ENCODE measurements at places on chromosomes 11 and 22.

- DNase-seq = no peak
Observed at GRCh38 chr11:71269603-71270511, 17.5 kb upstream of the SHANK2 start.

- DNase-seq = no peak
Observed at GRCh38 chr11:10302744-10303557, 1.9 kb upstream of the ADM start.

DNA sequence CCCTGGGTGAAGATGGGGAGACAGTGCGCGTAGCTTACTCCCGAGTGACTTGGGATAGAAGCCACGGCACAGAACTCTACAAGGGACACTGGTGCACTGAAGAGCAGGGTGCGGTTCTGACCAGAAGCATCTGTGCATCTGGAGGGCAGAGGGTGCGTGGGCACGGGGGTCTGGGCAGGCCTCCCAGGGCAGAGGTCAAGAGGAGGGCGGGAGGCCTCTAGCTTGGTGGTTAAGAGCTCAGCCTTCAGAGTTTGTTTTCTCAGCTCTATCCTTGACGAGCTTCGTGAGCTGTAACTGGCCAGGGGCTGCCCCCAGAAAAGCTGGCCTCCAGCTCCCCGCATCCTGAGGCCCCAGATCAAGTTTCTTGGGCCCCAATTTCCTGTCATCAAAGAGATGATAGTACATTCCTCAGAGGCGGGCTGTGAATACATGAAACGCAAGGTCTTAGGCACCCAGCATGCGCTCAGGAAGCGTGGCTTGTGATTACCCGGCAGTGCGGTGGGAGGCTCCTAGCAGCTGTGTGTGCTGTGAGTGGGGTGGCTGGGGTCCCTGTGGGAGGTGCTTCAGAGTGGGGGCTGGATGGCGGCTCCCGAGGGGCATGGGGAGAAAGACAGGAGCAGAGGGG lies 6.0 kb upstream of the BID start:
- no peak for DNase-seq

DNA sequence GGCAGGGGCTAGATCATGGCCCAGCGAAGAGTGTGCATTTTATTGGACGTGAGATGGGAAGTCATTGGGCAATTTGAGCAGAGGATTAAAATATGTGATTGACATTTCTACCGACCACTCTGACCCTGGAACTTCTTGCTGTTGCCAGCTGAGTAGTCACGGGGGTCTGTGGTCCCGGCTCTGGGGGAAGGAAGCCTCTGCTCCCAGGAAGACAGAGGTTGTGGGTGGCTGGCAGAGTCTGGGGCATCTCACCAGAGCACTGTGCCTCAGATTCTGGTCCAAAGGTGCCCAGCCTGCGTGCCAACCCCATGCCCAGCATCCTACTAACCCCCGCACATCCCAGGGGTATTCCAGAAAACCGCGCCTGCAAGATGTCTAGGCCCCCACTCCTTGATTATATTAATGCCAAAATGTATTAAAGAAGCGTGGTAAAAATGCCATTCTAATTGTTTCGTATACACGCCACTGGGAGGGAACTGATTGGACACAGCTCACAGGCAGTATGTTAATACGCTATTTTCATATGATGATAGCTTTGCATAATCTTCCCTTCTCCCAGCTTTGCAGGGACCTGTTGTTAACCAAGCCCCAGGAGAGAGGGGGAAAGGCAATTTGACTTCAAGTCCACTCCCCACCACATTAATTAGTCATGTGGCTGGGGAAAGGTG lies 25.3 kb upstream of the LMO1 start:
- no peak for DNase-seq

GRCh38 chr11:57444362-57445121 lies 15.8 kb upstream of the RTN4RL2 start:
- DNase-seq = no peak

GRCh38 chr22:39941601-39942000 lies 18.6 kb upstream of the TMA7B start:
- DNase-seq = no peak

DNA sequence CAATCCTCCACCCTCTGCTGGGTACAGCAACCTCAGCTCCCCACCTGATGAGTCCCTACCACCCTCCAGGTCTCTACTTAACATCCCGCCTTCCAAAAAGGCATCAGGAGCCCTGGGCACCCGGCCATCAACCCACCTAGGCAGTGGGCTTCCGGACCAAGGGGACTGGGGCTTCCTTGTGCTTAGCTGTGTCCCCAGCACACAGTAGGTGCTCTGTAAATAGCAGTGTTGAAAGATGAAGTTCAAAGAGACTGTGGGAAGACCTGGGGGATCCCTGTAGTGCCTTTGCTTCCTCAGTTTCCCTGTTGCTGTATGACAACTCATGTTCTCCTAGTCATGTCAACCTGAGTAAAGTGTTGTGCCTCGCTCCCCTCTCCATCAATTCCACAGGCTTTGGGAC lies 21.0 kb downstream of the VWCE start:
- no peak for DNase-seq

DNA sequence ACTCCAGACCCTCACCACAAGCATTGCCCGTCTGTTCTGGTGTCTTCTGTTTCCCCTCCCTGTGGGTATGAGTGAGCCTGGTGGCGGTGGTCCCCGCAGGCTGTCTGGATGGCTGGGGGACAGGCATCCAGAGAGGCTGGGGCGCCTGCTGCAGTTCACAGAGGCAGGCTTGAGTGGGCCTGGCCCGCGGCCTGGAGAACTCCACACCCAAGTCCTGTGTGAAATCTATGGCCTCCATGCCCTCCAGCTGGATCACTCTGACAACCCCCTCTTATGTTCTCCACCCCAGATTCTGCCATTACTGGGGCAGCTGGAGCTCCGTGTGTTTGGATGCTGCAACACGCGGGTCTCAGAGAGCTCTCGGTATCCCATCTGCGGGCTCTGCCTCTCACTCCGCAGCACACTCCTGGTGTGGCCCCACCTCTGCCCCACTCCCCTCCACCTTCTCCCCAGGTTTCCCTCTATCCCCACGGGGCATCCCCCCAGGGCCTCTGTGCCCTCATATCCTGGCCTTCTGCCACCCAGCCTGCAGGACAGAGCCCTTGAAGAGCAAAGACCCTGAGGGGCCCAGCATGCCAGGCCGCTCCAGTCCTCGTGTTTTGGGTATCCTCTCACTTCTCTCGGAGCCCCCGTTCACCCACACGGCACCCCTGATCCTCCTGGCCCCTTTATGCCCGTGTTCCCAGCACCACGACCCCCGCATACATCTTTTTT lies 31.3 kb downstream of the LRRC74B start:
- no peak for DNase-seq

DNA sequence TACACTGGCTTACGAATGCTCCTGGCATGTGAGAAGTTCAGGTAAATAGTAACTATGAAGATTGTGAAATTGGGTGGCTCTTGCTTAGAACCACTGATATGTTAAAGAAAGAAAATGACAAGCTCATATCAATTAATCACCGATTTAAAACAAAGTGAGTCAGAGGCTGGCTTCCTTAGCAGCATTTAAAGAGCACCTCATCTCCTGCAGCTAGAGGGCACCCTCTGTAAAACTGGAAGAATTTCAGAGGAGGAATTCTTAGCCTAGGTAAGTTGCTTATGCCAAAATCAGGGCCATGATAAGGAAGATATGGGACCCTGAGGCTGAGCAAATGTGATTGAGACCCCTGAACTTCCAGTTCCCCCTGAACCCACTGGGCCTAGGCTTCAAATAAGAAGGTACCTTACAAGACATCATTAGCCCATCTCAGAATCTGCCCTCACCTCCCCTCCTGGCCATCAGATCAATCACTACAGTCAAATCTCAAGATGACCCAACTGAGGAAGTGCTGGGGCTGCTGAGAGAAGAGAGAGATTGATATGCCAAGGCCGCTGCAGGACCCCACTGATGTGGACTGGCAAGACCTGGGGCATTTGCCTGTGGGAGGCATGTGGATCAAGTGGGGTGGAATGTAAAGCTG lies 8.6 kb upstream of the CD3E start:
- no peak for DNase-seq

- no peak for DNase-seq
Observed at GRCh38 chr11:64475145-64475544, 115.9 kb upstream of the SLC22A12 start.

GRCh38 chr11:86514453-86514852 lies 139.8 kb downstream of the CCDC81 start:
- DNase-seq = no peak

- DNase-seq = no peak
Observed at GRCh38 chr11:12724301-12725054, 50.3 kb downstream of the TEAD1 start.

GRCh38 chr22:37146507-37147180 lies 3.1 kb downstream of the IL2RB start:
- no peak for DNase-seq

DNA sequence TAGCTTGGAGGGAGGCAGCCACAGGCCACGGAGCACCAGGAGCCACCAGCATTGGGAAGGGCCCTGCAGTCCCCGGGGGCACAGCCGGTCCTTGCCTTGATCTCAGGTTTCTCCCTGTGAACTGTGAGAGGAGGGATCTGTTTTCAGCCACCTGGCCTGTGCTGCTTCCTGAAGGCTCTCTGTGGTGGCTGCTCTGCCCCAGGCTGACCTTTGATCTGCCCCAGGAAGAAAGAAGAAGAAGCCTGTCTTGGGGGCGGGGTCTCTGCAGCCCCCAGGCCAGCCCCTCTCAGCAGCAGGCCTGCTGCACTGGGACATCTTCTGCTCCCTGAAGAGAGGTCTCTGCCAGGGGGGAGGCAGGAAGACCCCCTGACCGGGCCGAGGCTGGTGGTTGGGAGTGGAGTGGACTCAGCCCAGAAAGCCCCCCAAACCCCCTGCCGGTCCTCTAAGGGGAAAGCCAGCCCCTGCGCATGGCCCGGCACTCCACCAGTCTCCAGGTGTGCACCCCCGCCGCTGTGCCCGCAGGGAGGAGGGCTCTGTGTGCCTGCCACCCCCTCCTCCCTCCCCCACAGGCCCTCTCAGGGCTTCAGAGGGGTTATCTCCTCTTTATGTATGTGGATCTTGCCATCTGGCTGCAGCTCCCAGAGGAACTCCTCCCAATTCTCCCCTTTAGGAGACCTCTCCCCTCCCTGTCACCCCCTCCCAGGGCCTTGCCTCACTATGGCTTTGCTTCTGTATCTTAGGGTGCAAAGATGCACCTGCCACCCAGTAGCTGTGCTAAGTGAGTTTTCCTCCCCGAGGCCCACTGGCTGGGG lies 675.3 kb downstream of the BRD1 start:
- DNase-seq = no peak

GRCh38 chr11:132346558-132347148 lies 976.2 kb downstream of the NTM start:
- no peak for DNase-seq

DNA sequence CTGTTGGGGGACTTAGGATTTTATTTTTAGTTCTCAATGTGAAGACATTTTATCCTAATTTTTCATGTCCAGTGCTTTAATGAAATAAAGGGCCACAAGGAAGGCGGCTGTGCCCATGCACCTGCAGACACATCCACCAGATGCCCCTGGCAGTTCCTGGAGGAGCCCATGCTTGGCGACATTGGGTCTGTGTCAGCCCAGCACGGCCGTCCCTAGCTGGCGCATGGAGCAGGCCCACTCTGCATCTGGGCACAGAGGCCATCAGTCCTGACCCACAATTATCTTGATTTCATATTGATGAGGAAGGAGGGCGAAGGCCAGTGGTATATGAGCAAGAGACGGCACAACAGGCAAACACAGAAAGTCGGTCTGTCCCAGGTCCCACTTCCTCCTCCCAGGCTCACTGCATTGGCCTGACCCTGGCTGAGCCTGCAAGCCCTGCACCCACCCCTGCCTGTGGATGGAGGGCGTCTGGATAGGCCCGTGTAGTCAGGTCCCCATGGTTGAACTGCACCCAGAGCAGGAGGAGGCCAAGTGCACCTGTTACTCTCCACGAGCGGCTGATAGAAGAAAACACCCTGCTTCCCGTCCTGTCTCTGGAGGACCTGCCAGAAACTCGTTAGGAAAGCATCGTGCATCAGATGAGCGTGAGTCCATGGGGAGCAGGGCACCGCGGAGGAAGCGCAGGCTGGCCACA lies 296.9 kb downstream of the BRD1 start:
- no peak for DNase-seq

DNA sequence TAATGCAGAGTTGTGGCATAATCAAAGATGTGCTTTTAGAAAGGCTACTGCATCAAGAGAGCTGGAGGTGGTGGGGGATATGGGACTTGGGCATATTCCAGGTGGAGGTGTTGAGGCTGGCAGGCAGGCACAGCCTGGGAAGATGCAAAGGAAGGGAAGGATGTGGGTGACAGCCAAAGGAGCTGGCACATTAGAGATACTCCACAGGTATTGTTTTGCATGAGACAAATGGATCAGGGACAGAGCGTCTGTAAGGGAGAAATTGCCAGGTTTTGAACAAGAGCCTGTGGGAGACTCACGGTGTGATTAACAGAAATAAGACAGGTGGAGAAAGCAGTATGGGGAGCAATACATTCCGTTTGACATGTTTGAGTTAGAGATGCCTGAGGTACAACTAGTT lies 263.7 kb downstream of the NELL1 start:
- no peak for DNase-seq
